Effector CD4-positive, alpha-beta T cell (primary cell): ENCODE measurements at places on chromosomes 5 and 9.

DNA sequence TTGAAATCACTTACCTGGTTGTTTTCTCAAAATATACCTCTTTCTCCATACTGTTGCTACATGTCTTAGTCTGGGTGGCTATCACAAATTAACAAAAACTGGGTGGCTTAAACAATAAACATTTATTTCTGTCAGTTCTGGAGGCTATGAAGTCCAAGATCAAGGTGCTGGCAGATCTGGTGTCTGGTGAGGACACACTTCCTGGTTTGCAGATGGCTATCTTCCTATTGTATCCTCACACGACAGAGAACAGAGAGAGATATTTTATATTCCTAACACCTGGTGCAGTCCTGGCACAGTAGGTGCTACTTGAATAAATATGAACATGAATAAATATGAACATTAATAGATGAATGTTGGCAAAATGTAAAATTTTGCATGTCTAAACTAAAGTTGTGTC lies 164.3 kb upstream of the ACOT12 start:
- no peak for DNase-seq

DNA sequence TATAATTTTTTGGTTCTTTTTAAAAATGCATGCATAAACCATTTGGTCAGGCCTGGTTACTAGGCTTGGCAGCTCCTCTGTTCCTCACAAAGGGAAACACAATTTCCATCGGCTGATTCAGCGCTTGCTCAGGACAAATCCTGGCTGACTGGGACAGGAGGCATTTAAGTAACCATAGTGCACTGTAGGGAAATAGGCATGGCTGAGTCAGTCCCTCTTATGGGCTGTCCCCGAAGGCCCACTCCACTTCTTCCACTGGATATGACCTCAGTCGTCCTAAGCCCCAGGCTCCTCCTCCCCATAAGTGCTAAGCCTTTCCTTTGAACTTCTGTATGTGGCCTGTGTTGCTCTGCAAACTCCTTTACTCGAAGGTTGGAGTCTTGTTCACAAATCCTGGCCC lies 71.2 kb upstream of the GLIS3 start:
- no peak for DNase-seq

- no peak for DNase-seq
Observed at GRCh38 chr9:132673355-132673754, 3.1 kb downstream of the GTF3C4 start.

GRCh38 chr9:77125665-77126064 lies 51.7 kb upstream of the VPS13A start:
- no peak for DNase-seq

- DNase-seq, result no peak
Observed at GRCh38 chr5:83662558-83662957, 58.1 kb downstream of the HAPLN1 start.

- DNase-seq, result no peak
Observed at GRCh38 chr5:24347158-24347557, 297.6 kb downstream of the CDH10 start.

- no peak for DNase-seq
Observed at GRCh38 chr9:134554373-134555093, 87.1 kb upstream of the COL5A1 start.

- no peak for DNase-seq
Observed at GRCh38 chr5:59393585-59394420, 499.7 kb downstream of the PDE4D start.

DNA sequence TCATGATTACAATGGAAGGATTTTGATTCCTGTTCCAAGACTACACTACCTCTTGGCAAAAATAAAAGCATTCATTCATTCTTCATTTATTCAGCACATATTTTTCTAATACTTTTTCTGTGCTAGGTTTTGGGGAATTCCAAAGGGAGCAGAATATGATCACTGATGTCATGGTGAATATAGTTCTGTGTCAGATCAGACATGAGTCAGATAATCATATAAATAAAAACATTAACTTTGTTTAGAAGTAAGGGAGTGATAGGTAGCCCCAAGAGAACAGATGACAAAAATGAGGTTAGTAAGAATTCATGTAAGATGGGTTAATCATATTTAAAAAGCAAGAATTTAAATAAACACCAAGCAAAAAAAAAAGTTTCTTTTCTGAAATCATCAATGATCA lies 94.1 kb upstream of the RANBP6 start:
- no peak for DNase-seq

GRCh38 chr9:136379401-136379800 lies 5.9 kb upstream of the CARD9 start:
- no peak for DNase-seq

- DNase-seq, result no peak
Observed at GRCh38 chr5:139061274-139061673, 136.9 kb downstream of the SIL1 start.

DNA sequence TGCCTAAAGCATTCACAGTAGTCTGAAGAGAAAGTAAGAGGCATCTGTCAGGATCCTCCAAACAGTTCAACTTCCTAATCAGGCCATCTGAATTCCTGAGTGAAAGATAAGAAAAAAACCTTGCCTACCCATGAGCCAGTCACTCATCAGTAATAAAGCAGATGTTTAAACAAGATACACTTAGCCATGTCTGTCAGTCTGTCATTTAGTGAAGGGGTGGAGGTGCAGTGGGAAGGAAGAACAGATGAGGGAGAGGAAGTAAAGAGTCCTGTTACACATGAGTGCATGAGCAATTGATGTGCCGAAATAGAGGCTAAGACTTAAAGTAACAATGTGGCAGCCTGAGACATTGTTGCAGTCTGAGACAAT lies 29.9 kb upstream of the DMRTA1 start:
- DNase-seq, result no peak

DNA sequence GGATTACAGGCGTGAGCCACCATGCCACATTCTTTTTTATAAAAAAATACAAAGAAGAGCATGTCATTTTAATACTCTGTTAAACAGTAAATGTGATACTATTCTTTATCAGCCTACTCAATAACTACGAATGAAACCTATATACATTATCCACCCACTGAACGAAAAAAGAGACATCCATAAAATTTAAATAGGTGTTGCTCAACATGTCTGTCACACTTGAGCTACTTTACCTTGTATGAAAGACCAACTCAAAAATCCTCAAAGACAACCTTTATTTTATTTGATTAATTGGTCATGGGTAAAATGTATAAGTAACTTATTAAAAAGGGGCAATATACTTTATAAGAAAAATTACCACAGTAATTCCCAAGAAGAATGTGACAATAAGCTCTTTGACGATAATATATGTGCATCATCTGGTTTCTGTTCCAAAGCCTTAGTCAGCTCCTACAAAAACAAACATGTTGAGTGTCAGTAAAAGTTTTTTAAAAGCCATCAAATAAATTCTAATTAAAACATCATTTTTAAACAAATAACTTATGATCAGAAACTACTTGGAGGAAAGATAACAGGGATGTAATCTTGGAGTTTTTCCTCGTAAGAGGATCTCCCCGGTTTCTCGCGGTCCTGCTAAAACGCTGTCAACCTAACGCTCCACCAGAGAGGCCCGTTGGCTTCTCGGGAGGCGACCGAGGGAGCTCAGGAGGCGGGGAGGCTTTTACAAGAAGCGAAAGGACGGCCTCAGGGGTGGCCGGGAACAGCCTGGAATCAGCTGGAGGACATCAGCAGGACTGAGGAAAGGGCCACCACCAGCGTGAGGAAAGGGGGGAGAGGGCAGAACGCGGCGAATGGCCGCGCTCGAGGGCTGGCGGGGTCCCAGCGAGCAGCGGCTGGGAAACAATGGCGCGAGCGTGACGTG lies 13.5 kb upstream of the ANKRD18B start:
- DNase-seq, result no peak

DNA sequence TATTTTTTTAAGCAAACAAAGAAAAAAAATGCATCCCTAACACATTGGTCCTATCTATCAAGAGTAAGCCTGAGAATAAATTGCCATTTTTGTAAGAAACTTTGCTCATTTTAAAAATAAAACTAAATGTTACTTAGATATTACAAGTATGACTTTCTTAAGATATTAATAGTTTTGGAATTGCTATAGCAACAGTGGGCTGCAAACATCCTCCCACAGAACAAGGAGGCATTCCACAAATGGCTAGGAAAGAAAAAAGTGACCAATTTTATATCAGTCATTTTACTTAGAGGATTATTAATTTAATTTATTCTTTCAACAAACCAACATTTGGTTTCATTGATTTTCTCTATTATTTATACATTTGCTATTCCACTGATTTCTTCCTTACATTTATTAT lies 63.7 kb downstream of the LURAP1L start:
- no peak for DNase-seq

DNA sequence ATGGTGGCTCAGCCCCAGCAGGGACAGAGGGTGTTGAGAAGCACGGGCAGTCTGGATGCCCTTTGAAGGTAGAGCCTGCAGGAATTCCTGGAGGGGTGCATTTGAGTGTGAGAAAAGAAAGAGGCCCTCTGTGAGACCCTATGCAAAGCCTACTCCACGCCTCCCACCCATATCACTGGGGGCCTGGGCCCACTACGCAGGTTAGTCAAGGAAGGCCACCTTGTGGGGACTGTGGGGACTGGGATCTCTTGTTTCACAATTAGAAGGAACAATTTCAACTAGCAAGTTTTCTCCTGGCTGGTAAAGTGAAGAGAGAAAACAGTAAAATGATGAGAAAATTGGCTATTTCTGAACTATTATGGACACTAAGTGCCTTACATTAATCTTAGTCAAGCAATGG lies 486.2 kb upstream of the DAP start:
- DNase-seq, result no peak

DNA sequence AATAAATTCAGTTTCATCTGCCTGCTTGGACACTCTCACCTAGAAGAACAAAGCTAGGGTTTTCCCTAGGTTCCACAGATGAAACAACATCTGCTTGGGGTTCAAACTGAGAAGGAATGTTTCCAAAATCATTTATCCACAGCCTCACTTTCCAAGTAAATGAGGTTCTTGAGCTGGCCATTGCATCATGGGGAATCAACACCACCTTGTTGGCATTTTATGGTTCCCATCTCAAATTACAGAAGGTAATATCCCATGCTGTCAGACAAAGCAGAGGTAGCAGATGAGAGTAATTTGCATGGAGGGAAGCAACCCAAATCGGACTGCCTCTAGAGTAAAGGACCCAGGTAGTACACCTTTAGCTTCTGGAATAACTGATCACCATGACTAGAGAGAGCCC lies 10.5 kb upstream of the NR4A3 start:
- DNase-seq, result no peak

DNA sequence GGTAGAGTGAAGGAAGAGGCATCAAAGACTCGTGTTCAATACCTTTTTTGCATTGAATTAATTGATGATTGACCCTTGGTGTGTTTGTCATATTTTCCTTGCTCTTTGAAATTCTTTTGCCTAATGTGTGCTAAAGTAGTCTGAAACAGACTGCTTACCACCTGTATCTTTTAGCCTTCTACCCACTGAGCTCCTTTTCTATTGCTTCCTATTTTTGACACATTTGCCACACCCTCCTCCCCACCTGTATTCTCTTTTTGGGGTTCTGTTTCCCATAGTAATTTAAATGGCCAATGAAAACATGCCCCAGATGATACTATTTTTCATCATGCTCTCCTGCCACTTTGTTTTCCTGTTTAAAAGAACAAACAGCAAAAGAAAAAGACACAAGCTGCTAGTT lies 78.5 kb downstream of the ZCCHC7 start:
- DNase-seq, result no peak

DNA sequence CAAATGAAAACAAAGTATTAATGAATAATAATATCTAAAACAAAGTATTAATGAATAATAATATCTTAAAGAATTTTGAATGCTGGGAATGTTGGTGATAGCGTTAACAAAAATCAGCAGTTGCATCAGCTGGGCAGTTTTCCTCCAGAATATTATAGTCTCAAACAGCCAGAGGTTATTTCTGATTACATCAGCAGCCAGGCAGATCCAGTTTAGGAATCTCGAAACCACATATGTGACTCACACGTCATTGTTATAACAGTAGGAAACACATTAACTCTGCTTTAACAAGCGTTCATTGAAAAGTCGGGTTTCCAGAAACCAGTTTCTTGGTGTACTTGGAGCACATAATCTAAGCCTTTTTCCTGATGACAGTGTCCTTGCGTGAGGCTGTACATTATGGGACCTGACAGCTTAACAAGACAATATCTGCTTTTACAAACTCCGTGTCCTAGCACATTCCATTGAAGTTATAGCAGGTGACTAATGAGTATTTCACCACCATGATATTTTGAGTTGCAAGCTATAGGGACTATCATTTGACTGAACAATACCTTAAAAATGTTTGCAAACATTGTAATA lies 559.5 kb upstream of the KLF4 start:
- no peak for DNase-seq
